AG08396 (cell line): ENCODE measurements at places on chromosomes 16 and 17.

GRCh38 chr16:79191933-79192332 is 408.6 kb downstream of the MAF start:
- no peak for DNase-seq

DNA sequence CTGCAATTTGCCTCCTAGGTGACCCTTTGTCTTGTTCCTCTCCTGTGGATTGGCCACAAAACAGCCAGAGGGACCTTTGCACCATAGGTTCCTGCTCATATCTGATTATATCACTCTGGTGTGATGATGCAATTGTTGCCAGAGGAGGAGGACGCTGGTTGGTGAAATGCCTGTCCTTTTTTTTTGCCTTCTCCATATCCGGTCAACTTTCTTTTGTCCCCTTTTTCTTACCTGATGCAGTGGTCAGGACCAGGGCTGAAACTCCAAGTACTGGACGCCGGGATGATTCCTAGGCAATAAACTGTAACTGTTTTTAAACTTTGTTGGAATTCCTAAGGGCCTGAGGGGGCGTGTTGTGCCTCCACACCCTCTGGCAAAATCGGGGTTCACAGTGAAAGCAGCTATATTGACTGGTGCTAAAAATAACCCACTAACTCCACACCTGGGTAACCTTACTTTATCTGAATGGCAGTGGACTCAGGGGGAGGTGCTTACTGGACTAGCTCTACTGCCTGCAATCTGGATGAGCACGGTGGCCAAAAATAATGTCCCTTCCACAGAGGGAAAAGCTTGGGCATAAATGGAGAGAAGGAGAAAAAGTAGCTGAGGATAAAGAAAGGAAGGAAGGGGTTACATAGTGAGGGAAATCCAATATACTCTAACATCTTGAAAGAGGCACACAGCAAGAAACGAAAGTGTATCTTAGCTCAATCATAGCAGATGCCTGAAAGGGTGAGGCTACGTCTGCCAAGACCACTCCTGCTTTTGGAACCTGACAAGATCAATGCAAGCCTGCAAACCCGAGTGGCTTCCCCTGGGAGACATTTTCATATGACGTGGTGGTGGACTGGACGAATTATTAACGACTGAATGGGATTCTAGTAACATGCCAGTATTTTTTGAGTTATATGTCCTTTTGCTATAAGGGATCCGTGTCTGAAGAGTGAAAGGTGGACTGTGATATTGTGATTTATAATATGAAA is 28.4 kb upstream of the ZNF423 start:
- DNase-seq: no peak

- DNase-seq: no peak
These were observed 78.3 kb downstream of the RMI2 start for GRCh38 chr16:11423315-11424117.

- peak; percentile 64 for DNase-seq
These were observed 13.8 kb downstream of the USP22 start for GRCh38 chr17:21029036-21029435.

DNA sequence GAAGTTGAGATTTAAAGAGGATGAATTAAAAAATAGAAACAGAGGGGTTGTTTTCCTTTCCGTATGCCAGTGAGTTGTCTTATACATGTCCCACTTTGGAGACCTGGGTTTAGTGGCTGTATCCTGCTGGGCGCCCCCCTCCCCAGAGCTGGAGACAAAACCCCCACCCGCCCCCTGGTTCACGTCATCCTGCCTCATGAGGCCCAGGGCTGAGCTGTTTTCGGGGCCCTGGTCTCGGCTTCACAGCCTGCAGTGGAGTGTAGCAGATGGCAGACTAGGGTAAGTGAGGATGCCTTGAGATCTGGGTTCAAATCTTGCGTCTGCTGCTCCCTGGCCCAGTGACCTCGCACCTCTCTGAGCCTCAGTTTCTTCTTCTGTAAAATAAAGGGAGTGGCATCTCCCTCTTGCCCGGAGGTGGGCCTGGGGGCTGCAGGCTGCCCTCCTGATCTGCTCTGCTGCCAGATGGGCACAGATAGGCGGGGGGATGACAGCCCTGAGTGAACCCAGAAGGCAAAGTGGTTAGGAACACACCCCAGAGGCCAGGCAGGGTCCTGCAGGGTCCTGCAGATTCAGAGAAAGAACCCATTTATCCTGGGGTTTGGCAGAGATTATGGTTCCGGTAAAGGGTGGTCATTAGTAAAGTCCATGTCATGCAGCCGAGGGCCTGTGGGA is 45.1 kb downstream of the SOCS3 start:
- DNase-seq: no peak

DNA sequence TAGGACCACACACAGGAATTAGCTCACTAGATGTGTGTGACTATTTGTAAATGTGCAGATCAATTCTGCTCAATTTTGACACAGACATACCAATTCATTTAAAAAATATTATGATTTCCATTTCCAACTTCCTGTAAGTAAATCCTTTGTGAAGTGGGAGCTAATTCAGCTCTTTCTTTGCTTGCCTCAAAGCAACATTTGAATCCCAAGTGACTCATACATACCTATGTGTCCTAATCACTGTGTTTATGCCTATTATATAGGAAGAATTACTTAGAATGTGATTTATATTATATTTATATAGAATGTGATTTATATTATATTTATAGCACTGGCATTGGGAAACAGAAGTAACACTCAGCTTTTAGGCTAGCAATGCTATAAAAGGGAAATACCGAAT is 195.9 kb upstream of the C17orf78 start:
- DNase-seq: no peak

DNA sequence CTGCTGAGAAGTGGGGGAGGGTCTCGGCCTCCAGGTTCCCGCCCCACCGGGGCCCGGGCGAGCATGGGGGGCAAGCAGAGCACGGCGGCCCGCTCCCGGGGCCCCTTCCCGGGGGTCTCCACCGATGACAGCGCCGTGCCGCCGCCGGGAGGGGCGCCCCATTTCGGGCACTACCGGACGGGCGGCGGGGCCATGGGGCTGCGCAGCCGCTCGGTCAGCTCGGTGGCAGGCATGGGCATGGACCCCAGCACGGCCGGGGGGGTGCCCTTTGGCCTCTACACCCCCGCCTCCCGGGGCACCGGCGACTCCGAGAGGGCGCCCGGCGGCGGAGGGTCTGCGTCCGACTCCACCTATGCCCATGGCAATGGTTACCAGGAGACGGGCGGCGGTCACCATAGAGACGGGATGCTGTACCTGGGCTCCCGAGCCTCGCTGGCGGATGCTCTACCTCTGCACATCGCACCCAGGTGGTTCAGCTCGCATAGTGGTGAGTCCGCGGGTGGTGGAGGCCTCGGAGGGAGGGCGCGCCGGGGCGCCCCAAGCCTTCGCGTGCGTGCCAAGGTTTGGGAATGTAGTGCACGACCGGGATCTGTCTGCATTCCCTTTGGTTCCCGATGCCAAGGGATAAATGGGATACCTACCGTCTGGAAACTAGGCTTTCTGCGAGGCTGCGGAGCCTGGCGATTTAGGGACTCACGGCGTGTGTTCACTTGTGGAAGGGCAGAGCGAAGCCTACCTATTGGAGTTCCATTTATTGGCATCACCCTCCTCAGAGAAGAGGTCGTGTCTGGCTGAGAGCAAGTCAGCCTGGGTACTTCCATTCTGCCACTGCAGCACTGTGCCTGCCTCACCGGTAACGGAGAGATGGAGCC is 1.0 kb downstream of the ZNRF1 start:
- peak; percentile 58 for DNase-seq

- DNase-seq: no peak
These were observed 9.4 kb downstream of the ELAC2 start for GRCh38 chr17:13008461-13008860.

DNA sequence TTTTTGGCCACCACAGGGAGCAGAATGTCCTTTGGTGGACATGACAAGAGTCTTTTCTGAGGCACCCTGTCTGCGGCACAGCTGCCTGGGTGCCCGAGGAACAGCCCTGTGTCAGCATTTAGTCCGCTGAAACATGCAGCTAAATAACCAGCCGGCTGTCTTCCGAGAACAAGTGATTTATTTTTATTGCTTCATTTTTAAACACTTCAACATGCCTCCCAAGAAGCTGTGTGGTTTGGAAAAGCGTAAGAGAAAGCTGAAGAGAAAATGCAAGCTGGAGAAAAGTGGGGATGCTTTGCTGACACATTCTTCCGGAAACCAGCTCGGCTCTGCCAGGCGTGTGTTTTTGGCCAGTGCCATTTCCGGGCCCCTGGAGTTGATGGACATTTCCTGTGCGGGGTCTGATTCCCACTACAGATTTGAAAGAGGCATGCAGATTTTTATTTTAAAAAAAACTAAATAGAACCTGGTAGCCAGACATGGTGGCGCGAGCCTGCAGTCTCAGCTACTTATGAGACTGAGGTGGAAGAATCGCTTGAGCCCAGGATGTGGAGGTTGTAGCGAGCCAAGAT is 94.7 kb downstream of the SEC14L1 start:
- peak; percentile 81 for DNase-seq

GRCh38 chr16:55433030-55433429 is 46.0 kb upstream of the MMP2 start:
- DNase-seq: no peak

- DNase-seq: no peak
These were observed 10.2 kb upstream of the SEC14L5 start for GRCh38 chr16:4947722-4948503.

DNA sequence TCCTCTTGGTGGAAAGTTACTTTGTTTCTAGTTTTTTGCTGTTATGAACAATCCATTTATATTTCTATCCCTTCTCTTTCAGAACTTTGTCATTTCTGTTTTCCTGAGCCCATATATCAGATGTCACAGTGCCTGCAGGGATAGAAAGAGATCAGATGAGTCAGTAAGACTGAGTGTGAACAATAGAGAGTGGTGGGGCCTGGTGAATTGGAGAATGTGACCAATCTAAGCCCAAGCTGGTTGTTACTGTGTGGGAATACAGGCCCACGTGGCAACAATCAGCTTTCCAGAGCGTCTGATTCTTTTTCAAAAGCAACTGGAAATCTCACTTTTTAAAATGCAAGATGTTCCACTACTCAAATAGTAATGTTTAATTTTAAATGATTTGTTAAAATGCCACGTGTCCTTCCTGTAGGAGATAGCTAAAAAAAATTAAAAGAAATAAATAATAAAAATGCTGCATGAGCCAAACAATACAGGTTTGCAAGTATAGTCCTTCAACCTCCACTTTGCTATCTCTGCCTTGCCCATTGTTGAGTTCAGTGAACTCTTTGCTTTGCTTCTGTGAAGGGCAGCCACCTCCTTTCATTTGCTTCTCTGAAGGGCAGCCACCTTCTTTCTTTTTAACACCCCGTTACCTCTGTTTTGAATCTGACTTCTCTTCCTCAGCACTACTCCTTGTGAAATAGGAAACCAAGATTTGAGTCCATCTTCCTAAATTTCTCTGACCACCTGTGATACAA is 9.6 kb downstream of the DCTN5 start:
- no peak for DNase-seq

DNA sequence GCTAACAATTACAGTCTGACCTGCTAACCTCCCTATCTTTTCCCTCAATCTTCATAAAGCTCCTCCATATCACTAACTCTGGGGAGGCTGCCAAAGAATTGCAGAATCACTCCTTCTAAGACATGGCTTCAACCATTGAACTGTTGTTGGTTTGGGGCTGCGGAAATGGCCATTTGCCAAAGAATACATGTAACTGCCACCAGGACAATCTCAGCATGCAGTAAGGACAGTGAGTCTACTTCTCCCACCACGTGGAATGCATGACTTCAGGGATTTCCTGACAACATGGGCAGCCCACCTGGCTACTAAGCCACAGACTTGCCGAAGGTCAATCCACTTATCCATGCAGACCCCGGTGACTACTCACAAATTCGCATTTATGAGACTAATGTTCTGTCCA is 104.3 kb upstream of the NUDT7 start:
- DNase-seq: no peak

GRCh38 chr16:48860341-48860740 is 250.4 kb upstream of the N4BP1 start:
- DNase-seq: no peak

GRCh38 chr16:17939122-17939536 is 397.4 kb downstream of the NPIPA8 start:
- DNase-seq: no peak

DNA sequence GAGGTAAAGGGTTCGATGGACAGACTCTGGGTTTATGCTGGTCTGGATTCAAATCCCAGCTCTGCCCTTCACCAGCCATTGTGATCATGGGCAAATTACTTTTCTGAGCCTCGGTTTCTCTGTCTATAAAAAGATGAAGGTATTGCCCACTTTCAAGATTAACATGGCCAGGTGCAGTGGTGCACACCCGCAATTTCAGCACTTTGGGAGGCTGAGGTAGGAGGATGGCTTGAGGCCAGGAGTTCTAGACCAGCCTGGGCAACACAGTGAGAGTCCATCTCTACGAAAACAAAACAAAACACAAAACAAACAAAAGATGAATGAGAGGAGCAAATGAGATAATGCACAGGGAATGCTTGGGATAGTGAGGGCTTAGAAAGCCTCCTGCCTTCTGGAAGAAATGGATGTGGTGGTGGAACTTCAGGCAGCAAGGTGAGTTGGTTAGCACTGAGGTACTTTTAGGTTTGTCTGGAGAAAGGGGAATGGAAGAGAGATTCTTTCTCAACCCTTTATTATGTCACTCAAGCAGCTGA is 8.5 kb downstream of the ADGRG3 start:
- DNase-seq: no peak

GRCh38 chr17:65121368-65121767 is 15.8 kb upstream of the RGS9 start:
- no peak for DNase-seq

DNA sequence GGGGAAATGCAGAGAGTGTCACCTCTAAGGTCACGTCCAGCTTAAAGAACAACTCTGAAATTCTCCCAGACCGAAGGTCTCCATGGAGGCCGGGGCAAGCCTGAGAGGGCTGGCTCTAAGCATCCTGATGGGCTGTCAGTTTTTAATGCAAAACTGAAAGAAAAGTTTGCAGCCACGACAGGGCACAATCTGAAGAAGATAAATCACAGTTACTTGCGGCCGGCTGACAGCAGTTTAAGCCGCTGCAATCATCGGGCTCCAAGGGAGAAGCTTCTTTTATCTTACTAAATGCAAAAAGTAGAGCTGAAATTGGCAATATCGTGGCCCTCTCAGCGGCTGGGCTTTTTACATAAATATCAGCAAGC is 168.8 kb downstream of the CYLD start:
- no peak for DNase-seq

DNA sequence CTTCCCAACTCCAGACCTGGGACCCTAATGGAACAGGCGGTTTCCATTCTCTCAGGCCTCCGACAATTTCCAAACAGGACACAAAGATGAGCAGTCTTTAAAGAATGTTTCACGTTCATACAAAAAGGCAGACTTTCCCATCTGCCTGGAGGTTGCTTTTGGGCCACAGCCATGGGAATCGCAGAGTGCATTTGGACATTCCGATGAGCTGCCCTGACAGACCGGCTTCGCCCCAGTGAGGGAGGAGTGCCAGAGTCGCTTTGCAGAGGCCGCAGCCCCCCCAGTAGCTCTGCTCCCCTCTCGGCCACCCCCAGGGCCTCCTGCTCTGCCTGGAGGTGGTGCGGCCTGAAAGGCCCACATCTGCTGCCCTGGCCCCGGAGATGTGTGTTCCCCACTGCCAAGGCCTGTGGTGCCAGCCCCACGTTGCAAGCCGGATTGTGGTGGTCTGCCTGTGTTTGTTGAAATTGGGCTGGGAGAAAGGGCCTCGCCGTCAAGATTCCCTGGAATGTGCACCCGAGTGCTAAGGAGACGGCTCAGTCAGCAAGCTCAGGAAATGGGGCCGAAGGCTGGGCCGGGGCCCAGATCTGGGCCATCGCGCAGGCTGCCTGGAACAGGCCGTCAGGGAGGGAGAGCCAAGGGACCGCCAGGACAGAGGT is 89.8 kb downstream of the C16orf95 start:
- peak; percentile 84 for DNase-seq
